Activated naive CD4-positive, alpha-beta T cell treated with anti-CD3 and anti-CD28 coated beads for 36 hours (primary cell): ENCODE measurements at places on chromosomes 7 and 10.
A peak's percentile ranks its signal among the peaks of the same experiment; 100 is the strongest.

DNA sequence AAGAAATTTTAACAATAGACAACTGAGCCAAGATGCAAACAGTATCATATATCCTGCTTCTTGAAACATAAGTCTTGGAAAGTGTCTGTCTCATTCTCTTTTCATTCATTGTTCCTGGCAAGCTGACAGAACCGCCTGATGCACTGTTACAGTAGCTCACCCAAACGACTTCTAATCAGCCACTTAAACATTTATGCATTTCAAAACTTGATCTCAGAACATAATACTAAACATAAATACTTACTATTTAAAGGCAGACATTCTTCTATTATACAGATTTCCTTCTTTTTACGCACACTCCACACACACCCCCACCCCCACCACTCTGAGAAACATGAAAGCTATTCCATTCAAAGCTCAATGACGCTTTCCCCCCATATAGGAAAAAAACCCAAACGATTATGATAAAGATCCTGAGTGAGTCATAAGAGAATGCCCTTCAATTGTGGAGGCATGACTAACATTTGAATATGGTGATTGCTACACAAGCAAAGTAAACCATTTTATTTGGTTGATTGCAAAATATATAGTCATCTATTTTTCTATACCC lies 30.5 kb downstream of the SHTN1 start:
- no peak for DNase-seq

GRCh38 chr10:70328967-70329366 lies 45.2 kb upstream of the NPFFR1 start:
- no peak for DNase-seq

GRCh38 chr10:108696792-108697477 lies 1226.4 kb downstream of the XPNPEP1 start:
- no peak for DNase-seq

DNA sequence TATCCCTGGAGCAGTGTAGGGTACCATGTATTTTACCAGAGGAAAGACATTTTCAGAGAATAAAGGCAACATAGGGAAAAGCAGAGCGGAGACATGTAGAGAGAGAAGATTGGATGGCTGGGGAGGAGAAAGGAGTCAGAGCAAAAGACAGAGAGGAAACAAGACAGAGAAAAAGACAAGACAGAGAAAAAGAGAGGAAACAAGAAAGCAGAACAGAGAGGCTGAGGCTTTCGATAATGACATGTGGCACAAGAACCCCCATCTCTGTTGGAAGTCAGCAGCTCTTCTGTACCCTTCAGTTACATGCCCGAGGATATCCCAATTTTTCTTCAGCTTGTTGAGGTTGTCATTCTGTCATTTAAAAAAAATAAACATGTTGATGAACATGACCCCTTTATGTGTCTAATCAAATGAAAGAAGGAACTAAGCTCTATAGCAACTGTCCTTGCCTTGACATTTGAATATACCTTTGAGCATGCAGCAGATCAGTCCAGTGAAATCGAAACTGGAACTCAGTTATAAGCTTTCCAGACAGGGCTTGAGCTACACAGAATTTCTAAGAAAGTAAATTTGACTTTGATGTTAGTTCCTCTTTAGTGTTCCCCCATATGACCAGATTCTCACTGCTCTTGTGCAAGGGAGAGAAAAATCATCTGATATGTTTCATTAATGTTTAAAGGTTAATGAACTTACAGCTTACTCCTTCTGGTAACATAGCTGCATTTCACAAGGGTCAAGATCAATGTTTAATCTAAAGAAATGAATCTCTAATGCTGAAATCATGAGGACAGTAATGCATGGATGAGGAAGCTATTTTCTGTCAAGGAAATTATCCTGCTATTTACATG lies 75.1 kb upstream of the SP4 start:
- DNase-seq, result no peak

- DNase-seq, result peak; percentile 69
Measured at GRCh38 chr7:99579956-99580777, 17.9 kb upstream of the TMEM225B start.

DNA sequence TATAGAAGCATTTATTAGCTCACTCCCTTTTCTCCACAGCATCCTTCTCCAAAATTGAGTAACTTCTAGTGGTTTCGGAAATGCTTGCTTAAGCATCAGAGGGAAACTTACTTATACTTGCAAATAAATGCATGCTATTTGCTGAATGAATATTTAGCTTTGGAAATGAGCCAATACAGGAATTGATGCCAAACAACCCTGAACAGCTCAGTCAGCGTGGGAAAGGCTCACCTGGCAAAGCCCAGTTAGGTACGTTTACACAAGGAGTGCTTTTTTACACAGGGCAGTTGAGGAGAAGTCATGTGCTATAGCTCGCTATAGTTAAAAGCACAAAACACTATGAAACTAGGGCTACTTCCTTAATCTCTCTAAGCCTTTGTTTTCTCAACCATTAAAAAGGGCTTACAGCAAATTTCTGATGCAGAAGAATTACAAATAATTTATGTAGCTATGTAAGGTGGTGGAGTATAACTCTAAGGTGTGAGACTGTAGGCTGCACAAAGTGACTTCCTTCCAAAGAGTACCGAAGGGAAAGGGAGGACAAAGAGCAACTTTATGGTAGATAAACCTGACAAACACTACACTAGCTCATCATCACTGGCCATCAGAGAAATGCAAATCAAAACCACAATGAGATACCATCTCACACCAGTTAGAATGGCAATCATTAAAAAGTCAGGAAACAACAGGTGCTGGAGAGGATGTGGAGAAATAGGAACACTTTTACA lies 498.2 kb downstream of the PHTF2 start:
- DNase-seq, result no peak

DNA sequence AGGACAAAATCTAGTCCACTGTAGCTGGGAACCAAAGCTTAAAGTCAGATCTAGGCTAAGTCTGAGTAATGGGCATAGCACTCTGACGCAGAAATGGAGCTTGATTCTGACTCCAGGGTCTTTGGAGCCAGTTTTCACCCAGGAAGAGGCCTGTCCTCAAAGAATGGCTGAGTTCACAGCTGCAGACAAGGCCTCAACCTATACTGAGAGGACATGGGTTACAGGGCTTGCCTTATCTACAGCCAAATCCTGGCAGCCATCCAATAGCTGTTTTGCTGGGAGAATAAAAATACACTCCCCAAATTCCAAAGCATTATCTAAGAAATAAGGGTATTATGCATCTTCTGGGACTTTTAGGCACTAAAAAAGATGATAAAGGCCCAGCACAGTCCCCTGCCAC lies 154.8 kb downstream of the RAPGEF5 start:
- no peak for DNase-seq

GRCh38 chr10:129886263-129886662 lies 77.8 kb downstream of the EBF3 start:
- DNase-seq, result no peak

GRCh38 chr7:41536873-41537665 lies 165.8 kb downstream of the INHBA start:
- DNase-seq, result no peak

GRCh38 chr7:155007947-155008346 lies 5.0 kb upstream of the PAXIP1 start:
- peak; percentile 26 for DNase-seq

GRCh38 chr7:28190077-28190710 lies 9.6 kb upstream of the JAZF1 start:
- DNase-seq, result no peak

DNA sequence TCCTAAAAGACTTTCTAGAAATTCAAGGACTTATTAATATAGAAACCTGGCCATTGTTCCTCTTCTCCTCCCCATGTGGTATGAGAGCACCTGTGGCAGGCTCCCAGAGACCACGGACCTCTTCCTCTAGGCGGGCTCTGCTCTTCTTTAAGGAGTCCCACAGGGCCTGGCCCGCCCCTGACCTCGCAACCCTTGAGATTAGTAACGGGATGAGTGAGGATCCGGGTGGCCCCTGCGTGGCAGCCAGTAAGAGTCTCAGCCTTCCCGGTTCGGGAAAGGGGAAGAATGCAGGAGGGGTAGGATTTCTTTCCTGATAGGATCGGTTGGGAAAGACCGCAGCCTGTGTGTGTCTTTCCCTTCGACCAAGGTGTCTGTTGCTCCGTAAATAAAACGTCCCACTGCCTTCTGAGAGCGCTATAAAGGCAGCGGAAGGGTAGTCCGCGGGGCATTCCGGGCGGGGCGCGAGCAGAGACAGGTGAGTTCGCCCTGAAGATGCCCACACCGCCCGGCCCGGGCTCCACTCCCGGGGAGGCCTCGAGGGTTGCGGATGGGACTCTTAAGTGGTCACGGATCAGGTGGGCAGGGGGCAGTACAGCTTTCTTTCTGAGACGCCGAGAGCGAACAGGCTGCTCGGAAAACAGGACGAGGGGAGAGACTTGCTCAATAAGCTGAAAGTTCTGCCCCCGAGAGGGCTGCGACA lies at the start of gene SLC26A4:
SLC26A4 (plus strand) TSS at position 448 of the 700 bp plus-strand sequence. CDS start 814 bp downstream, outside the sequence.
- DNase-seq, result peak; percentile 61

GRCh38 chr7:91082852-91083495 lies 181.3 kb upstream of the FZD1 start:
- DNase-seq, result no peak

- DNase-seq, result no peak
Measured at GRCh38 chr7:104656467-104656866, 328.1 kb downstream of the LHFPL3 start.

- DNase-seq, result no peak
Measured at GRCh38 chr7:18895456-18895855, 222.0 kb downstream of the TWIST1 start.

DNA sequence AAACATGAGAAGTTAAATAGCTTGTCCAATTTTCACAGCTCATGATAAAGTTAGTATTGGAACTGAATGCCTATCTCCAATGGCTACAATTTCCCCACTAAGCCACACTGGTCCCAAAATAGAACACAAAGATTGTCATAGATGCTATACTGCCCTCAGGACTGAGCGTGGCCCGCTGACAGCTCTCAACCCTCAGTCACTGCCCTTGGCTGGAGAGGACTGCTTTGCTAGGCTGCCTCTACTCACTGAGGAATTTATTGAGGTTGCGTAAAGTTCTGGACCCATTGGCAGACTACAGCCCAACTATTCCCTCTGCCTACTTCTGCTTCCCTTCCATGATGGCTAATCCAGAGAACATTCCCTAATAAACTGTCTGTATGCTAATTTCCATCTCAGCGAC lies 165.5 kb upstream of the BET1 start:
- no peak for DNase-seq

DNA sequence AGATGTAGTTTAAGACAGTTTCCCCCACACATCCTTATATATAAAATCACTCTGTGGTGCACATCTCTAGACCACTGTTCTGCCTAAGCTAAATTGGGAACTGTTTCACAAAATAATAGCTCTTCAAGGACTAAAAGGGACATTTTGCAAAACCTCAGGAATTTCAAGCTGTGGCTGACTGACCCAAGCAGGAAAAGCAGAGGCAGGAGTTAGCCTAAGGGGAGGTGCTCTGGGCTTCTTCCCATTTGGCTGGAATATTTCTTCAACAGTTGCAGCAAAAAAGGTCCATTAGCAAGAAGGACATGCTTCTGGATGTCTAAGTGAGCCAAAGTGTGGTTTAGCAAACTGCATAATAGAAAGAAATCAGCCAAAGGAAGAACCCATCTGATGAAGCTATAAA lies 551.2 kb upstream of the ANKRD30A start:
- DNase-seq, result no peak

DNA sequence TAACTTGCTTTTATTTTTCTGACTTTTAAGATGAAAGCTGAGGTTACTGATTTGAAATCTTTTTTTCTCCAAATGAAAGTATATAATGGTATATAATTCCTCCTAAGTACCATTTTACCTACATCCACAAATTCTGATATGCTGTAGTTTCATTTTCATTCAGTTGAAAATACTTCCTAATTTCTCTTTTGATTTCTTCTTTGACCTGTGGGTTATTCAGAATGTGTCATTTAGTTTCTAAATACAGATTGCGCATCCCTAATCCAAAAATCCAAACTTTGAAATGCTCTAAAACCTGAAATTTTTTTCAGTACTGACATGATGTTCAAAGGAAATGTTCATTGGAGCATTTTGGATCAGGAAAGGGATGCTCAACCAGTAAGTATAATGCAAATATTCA lies 168.7 kb downstream of the CELF2 start:
- no peak for DNase-seq

DNA sequence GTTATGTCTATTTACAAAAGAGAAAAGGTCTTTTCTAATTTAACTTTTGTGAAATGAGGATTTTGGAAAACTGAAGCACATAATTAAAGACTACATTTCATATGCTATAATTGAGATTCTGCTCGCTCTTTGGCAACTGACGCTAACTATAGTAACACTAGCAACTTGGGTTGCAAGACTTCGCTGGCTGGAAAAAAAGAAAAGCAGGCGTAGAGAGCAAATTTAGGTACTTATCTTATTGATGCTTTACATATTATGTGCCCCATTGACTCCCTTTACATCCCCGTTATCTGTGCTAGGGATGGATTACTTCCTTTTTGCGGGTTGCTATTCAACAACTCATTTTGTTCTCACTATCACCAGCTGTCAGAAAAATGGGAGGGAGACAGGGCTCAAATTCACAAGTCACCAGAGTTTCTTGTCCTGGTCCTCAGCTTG lies 10.5 kb downstream of the SEMA3C start:
- DNase-seq, result no peak

DNA sequence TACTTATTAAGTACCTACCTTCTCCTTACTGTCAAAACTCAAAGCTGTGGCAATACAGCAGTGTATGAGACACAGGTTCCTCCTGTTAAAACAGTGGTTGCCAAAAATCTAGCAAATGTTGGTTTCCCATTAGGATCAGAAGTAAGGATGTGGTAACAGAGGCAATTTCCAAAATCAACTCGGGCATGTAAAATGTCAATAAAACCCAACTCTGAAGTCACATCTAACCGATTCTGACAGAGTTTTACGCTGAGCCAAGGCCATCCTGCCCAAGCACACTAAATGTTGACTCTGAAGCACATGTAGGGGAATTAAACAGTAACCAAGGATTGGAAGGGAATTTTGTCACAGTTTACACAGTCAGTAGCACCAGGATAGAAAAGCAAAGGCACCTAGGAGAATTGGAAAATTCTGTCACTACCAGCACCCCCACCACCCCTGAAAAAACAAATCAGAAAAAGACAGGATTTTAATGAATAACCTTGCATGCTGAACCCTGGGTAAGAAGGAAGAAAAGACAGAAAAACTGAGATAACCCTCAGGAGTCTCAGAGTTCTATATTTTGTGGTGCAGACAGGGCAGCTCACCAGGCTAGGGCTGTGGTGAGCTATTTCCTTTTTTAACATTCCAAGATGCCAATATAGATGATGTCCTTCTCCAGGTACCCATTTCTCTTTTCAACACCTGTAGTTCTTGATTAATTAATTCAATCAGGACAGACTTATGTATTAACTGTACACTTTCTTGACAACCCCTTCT lies 119.5 kb downstream of the DOCK4 start:
- DNase-seq, result no peak

- no peak for DNase-seq
Measured at GRCh38 chr7:132183781-132184380, 392.4 kb downstream of the PLXNA4 start.

GRCh38 chr7:2032876-2033407 lies 199.8 kb downstream of the MAD1L1 start:
- no peak for DNase-seq

DNA sequence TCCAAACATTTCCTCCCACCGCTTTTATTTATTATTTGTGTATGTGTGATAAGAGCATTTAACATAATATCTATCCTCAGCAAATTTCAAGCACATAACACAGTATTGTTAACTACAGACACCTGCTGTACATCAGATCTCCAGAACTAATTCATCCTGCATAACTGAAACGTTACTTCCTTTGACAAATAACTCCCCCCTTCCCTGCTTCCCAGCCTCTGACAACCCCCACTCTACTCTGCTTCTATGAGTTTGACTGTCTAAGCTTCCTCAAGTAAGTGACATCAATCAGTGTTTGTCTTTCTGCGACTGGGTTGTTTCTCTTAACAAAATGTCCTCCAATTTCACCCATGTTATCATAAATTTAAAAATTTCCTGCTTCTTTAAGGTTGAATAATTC lies 22.1 kb downstream of the C10orf71 start:
- no peak for DNase-seq
